Aorta (tissue), 5 donors: ENCODE measurements at places on chromosomes 7 and 10. TPM values are rescaled to one million over a fixed set of nuclear protein-coding genes. Genes with fewer than 3 reads are reported as not detected.

Gene RBM28
- 26.3 TPM for polyA plus RNA-seq

Gene PRSS2
- 24.4 TPM for polyA plus RNA-seq

Gene JMJD1C
- polyA plus RNA-seq = 34.1 TPM

Gene MBLAC1
- polyA plus RNA-seq = 1.4 TPM

Gene TMEM270
- polyA plus RNA-seq = not detected

Gene TAS2R3
- polyA plus RNA-seq = not detected

Gene UBE2D1
- polyA plus RNA-seq = 10.9 TPM
